ENCODE measurements at places on chromosomes 11 and 22.

DNA sequence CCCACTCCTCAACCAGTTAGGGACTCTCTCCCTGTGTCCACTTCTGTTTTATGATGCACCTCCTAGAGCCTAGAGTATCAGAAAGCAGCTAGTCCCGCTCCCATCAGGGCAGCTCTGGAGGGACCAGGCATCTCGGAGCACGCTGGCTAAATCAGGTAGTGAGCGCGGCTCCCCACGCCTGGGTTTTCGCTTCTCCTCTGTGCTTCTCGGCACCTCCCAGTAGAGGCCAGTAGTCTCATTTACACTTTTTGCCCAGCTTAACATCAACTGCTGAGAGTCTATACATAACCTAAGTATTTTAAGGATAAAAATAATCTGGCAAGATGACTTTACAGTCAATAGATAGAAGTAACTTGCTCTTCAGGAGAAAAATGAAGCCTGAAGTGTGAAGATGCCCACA is 473.8 kb downstream of the OPCML start:
- no peak for DNase-seq

GRCh38 chr11:104136861-104137260 is 27.1 kb downstream of the PDGFD start:
- no peak for DNase-seq

DNA sequence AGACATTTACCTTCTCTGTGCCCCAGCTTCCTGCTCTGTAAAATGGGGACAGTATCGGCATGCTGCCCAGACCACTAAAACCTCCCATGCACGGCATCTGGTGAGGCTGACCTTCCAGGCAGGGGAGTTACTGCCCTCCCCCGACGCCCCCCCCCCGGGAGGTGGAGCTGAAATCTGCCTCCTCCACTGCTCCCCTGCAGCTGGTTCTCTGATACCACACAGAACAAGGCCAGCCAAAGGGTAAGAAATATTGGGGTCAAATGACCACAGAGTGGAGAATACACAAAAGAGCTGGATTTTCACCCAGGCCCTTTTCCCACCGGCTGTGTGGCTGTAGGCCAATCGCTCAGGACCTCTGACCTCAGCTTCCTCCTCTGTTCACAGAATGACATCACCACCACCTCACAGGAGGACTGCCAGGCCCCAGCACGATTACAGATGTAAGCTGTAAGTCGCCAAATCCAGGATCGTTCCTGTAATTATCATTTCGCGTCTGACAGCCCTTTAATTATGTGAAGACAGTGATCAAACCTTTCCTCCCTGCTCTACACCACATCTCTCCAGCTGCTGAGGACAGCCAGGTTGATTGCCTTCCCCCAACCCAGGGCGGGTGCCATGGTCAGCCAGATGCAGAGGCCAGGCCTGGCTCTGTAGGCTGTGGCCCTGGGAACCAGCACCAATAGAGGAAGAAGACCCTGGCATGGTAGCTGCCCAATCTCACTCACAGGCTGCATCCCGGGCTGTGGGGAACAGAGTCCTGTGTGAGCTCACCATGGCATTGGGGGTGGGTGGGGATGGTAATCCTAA is 35.7 kb upstream of the KLHL35 start:
- no peak for DNase-seq

DNA sequence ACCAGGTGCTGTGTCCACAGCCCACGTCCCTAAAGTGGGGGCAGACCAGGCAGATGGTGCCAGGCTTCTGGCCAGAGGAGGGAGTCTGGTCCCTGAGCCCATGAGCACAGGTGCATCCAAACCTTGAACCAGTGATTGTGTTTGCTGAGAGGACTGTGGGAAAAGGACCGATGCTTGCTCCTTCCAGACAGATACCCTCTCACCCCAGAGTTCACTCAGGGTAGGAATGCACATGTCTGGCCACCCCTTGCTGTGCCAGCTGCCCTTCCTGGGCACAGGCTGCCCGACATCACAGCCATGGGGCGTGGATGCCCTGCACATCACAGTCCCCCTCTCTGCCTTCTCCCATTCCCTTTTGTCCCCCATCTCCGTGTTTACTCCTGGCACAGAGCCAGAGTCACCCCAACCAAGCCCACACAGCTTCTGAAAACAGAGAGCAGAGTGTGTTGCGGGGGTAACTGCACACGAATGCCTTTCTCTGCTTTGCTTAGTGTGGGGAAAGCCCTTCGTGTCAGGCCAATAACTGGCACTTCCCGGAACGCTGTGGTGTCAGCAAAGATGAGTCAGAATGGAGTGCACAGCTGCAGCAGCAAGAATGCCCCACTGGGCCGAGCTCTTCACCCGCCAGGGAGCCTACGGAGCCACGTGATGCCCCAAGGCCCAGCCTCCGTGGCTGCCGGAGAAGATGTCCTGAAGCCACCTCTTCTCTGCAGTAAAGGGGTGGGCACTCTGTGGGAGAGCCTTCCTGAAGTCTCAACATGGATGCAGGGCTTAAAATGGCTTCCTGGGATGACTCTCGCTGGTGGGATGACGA is 7.6 kb downstream of the CARS1 start:
- peak; percentile 97 for DNase-seq

DNA sequence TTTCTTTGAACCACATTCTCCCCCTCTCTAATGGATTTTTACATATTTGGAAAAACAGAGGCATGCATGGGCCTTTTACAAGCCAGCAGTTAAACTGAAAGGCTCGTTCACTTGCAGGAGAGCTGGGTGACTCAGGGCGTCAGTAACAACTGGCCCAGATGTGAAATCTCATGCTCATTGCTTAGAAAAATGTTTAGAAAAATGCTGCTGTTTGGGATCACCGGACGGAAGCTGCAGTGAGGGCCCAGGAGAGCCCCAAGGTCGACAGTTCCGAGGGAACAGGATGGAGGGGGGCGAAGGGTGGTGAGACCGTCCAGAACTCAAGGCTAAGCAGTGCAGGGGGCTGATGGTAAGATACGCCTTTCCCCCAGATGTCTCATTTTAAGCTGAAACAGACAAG is 41.7 kb upstream of the SMTN start:
- no peak for DNase-seq

- no peak for DNase-seq
These were observed 496 bp downstream of the EHBP1L1 start for GRCh38 chr11:65576232-65576866.

DNA sequence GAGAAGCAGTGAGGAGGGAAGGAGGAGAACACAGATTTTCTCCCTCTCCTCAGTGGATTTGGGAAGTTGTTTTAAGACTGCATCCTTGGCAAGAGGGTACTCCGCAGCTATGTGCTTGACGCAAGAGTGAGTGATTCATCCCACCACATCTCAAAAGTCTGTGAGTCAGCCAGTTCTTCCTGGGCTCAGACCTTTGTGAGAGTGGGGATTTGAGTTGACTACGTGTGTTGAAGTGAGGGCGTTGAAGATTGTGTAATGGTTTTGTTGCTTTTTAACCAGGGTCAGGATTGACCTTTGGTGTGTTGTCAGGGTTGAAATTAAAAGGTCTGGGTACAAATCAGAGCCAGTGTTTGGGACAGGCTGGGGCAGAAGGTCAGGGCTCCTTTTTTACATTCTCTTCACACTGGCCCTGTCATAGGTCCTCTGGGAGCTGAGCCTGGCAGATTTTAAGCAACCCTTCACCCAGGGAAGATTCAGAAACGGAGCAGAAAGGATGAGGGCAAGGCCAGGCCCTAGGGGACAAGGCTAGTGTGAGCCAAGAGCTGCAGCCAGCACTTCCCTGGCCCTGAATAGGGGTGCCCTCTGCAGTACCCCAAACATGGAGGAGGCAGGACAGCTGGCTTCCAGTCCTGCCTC is 4.2 kb upstream of the C11orf86 start:
- peak; percentile 99 for DNase-seq
